ENCODE measurements at places on chromosomes 7 and 10.
A peak's percentile ranks its signal among the peaks of the same experiment; 100 is the strongest.

- DNase-seq, result no peak
Measured at GRCh38 chr7:42197451-42197850, 39.6 kb downstream of the GLI3 start.

DNA sequence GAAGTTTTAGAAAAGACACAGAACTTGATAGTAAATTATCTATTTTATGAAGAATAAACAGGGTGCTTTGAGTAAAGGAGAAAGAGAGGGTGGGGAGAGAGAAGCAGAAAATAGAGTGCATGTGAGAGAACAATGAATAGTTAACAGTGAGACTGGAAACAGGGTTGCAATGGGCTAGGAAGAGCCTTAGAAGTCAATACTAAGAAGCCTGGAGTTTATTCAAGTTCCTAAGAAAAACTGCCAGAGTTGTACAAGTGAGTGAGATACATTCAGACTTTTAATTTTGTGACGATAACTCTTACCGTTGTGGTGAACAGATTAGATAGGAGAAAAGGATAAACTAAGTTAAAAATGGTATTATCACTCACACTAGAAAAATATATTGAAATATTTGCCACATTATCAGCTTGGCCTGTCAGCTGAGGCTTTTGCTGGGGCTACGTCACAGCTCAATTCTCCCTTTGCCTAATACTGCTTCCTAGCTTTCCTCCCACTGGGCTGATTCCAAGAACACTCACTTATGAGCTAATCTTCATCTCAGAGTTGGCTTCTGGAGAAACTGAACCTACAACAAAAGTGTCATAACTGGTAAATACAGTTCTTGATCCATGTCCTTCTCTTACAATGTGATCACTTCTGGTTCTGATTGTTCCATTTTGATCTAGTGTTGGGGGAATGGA, 92.7 kb downstream of the SEMA3D start:
- DNase-seq, result no peak

DNA sequence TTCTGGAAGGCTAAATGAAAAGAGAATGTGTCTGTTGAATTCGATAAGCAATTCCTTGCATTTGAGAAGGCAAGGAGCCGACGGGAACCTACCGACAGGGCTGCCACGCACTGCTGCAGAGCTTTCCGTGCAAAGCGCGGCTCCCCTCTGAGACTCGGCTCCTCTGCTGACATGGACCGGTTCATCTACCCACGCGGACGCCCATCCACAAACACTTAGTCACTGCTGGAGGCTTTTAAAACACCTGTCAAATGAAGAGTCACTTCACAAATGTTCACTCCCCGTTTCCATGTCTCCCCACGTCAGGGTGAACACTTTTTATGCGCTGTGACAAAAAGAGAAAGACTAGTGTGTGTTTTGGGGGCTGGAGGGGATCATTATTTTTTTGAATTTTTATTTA, 32.0 kb downstream of the AMZ1 start:
- DNase-seq, result no peak

DNA sequence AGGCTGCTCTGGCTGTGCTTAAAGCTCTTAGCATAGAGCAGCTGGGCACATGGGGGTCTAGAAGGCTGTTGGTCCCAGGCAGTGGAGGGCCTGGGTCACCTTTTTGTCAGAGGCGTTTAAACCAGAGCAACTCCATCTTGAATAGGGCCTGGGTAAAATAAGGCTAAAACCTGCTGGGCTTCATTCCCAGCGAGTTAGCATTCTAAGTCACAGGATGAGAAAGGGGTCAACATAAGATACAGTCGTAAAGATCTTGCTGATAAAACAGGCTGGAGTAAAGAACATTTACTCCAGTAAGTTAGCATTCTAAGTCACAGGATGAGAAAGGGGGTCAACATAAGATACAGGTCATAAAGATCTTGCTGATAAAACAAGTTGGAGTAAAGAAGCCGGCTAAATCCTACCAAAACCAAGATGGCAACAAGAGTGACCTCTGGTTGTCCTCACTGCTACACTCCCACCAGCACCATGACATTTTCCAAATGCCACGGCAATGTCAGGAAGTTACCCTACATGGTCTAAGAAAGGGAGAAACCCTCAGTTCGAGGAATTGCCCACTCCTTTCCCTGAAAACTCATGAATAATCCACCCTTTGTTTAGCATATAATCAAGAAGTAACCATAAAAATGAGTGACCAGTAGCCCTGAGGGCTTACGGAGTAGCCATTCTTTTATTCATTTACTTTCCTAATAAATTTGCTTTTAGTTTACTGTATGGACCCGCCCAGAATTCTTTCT, 96.8 kb upstream of the PCBD1 start:
- no peak for DNase-seq

- no peak for DNase-seq
Measured at GRCh38 chr10:16681521-16681920, 135.7 kb downstream of the RSU1 start.

GRCh38 chr7:43437001-43437400, 145.9 kb upstream of the STK17A start:
- DNase-seq, result no peak

GRCh38 chr7:66296001-66296521, 90.9 kb downstream of the TPST1 start:
- no peak for DNase-seq

GRCh38 chr7:17299483-17299991, 1.1 kb downstream of the AHR start:
- no peak for DNase-seq

GRCh38 chr10:80457554-80458262, 3.6 kb downstream of the TSPAN14 start:
- DNase-seq, result no peak

DNA sequence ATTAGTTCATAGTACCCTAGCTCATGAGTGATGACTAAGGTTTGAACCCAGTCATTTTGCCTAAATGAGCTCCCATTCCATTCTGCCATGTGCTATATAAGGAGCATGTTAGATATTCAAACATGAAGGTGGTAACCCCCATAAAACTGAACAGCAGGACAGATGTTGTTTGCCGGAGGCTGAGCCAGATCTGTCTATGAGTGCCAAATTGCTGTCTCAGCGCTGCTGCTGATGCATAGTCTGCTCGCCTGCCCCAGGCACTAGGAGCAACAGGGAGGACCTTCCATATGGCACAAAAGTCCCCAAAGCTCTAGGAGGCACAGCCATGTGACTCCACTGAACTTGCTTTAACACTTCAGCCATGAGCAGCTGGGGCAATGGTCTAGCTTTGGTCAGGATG, 466.0 kb upstream of the GHITM start:
- DNase-seq, result peak; percentile 19

DNA sequence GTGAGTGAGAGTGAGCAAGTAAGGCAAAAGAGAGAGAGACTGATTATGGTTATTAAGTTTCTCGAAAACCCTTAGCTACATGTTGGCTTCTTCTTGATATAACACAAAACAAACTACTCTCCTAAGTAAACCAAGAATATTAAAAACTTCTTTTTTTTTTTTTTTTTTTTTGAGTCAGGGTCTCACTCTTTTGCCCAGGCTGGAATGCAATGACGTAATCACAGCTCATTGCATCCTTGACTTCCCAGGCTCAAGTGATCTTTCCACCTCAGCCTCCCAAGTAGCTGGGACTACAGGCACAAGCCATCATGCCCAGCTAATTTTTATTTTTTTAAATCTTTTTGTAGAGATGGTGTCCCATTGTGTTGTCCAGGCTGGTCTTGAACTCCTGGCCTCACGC, 102.2 kb upstream of the IL6 start:
- no peak for DNase-seq

- DNase-seq, result no peak
Measured at GRCh38 chr7:4765776-4766490, 9.5 kb upstream of the AP5Z1 start.

DNA sequence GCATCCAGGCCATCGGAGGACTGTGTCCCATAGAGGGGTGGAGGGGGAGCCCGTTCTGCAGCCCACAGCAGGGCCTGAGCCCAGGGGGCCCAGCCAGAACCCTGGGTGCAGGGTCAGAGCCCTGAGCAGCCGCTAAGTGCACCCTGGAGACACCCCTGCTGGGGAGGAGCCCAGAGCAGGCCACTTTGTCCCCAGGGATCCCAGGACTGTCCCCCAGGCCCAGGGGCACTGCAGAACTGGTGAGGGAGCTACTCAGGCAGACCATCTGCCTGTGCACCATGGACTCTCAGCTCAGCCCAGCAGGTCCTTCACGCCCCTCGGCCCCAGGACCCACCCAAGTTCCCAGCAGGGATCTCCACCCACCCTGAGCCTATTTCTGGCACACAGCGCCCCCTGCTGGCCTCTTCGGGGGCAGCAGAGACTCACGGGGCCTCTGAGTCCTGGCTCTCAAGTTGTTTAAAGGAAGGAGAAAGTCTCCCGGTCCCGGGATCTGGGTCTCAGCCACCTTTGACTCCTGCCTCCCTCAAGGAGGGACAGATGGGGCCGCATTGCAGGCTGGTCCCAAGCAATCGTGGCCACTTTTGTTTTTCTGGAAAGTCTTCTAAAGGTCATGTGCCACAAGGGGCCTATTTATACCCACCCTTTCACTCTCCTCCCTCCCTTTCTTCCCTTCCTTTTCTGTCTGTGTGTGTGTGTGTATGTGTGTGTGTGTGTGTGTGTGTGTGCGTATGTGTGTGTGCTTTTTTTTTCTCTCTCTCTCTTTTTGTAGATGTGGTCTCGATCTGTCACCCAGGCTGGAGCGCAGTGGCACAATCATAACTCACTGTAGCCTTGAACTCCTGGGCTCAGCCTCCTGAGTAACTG, 90.3 kb downstream of the MYL10 start:
- no peak for DNase-seq

GRCh38 chr10:10587744-10588393, 429.8 kb upstream of the CELF2 start:
- DNase-seq, result no peak

DNA sequence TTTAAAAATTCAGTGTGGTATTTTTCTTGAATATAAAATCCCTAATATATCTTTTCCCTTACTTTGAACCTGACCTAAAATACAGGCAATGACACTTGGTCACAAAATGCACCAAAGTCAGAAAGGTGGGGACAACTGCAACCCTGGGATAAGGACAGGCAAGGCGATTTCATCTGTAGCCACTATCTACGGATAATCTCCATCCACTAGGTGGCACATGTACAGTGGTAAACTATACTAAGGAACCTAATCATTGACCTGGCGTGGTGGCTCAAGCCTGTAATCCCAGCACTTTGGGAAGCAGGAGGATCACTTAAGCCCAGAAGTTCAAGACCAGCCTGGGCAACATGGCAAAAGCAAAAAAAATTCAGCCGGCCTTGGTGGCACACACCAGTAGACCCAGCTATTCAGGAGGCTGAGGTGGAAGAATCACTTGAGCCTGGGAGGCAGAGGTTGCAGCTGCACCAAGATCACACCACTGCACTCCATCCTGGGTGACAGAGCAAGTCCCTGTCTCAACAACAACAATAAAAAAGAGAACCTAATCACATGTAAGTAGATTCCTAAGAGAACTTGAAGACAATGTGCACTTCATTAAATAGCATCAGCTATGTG, 98.9 kb downstream of the KMT2C start:
- peak; percentile 12 for DNase-seq

GRCh38 chr7:153399554-153399940, 640.0 kb downstream of the ACTR3B start:
- DNase-seq, result no peak

- DNase-seq, result no peak
Measured at GRCh38 chr10:75070961-75071428, 40.5 kb upstream of the SAMD8 start.

GRCh38 chr10:3765146-3765545, 19.9 kb downstream of the KLF6 start:
- no peak for DNase-seq

GRCh38 chr7:37142958-37143357, 305.7 kb downstream of the ELMO1 start:
- DNase-seq, result no peak

- no peak for DNase-seq
Measured at GRCh38 chr10:112531421-112531820, 84.4 kb downstream of the VTI1A start.

GRCh38 chr10:21523557-21524008, 1.9 kb downstream of the SKIDA1 start:
- DNase-seq, result no peak

GRCh38 chr7:37234928-37235327, 213.7 kb downstream of the ELMO1 start:
- DNase-seq, result no peak

DNA sequence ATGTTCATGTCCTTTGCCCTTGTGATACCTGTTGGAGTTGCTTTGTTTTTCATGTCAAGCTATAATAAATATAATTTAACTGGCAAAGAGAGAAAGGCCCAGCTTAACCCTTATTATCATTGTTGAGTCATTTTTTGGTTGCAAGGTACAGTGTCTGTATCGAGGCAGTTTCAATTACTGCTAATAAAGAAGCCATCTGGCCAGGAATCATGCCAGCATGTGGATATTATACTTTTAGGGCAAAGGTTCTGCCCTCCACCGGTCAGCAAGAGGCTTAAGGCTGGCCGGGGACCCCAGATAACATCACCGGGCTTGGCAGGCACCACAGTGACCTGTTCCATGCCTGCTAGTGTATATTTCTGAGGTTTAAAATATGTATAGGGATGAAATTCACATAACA, 9.0 kb upstream of the CYP3A4 start:
- DNase-seq, result no peak

GRCh38 chr10:114322344-114322743, 82.0 kb downstream of the AFAP1L2 start:
- no peak for DNase-seq

GRCh38 chr7:70997261-70997660, 134.7 kb upstream of the GALNT17 start:
- no peak for DNase-seq

GRCh38 chr10:47145290-47145934, 154.6 kb upstream of the GDF10 start:
- DNase-seq, result no peak

- no peak for DNase-seq
Measured at GRCh38 chr10:35563261-35563891, 41.8 kb upstream of the GJD4 start.

GRCh38 chr10:5395168-5395567, 9.5 kb downstream of the TUBAL3 start:
- no peak for DNase-seq

GRCh38 chr7:29229066-29229465, 34.5 kb downstream of the CHN2 start:
- DNase-seq, result no peak

- DNase-seq, result no peak
Measured at GRCh38 chr7:70539205-70539604, 592.7 kb upstream of the GALNT17 start.

- no peak for DNase-seq
Measured at GRCh38 chr7:7385421-7385820, 150.3 kb downstream of the COL28A1 start.
